Cortex of kidney (tissue), 1 donor: ENCODE measurements at places on chromosomes 3 and 15.

DNA sequence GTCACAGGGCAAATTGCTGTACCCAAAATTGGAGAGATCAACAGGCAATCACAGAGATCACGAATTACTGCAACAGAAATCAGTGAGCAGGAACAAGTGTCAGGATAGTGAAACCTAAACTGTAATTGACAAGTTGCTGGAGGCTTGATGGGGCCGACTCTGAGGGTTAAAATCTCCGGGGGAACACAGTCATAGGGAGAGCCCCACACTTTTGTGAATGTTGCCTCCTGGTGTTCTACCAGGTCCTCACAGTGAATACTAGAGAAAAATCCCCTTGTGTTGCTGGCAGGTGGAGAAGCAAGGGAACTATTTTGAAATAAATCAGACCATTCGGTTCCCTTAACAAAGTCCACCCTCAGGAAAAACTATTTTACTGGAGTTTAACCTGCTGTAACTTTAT, 697.5 kb upstream of the CBLB start:
- no peak for DNase-seq

DNA sequence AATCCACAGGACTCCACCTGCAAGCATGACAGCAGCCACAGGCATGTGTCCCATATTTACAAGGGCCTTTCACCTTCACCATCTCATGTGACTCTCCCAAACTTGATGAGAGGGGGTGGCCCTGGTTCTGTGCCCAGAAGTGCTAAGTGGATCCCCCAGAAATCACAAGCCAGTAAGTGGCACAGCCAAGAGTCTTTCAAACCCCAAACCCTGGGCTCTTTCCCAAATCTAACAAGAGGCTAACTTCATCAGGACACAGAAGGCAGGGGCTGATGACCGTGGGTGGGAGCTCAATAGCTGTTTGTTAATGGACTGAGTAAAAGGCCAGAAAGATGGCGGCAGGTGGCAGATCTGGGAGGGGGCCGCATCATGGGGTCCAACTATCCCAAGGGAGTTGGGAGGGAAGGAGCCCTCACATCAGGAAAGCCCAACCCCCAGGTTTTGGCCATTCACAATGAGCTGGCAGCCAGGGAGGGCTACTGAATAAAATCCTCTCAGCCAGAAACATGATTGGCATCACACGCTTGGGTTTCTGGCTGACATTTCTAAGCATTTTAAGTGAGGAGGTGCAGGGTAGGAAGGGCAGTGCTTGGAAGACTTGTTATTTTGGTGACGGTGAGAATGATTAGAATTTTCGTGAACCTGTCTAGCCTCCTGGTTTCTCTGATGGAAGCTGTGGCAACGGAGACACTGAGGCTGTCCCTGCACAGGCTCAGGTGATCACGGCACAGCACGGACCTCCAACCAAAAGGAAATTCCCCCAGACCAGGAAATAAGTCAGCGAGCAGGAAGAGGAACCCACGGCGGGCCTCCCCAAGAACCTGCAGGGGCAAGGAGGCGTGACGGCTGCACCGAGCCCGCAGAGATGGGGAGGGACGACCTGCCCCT, 109.3 kb downstream of the OXNAD1 start:
- no peak for DNase-seq

- DNase-seq = no peak
Measured at GRCh38 chr3:64591615-64592014, 96.2 kb downstream of the ADAMTS9 start.

DNA sequence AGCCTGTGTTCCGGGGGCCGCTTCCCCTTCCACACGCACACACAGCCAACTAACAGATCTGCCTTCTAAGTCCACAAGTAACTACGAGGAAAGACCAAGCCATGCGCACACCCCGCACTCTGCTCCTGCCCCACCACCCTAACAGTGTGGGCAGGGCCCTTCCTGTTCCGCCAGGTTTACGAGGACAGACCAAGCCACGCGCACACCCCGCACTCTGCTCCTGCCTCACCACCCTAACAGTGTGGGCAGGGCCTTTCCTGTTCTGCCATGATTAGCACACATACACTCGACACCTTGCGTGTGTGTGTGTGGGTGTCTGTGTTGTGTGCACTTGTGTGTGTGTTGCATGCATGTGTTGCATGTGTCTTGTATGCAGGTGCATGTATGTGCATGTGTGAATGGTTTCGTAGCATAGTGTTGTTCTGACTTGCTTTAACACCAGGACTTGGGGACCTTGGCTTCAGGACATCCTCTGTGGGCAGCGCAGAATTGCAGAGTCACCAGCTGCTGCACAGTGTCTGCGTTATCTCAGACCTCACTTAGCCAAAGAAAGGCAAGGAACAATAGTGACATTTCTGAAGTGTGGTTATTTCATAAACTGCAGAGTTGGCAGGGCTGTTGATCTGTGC, 114.4 kb downstream of the CHSY1 start:
- no peak for DNase-seq

DNA sequence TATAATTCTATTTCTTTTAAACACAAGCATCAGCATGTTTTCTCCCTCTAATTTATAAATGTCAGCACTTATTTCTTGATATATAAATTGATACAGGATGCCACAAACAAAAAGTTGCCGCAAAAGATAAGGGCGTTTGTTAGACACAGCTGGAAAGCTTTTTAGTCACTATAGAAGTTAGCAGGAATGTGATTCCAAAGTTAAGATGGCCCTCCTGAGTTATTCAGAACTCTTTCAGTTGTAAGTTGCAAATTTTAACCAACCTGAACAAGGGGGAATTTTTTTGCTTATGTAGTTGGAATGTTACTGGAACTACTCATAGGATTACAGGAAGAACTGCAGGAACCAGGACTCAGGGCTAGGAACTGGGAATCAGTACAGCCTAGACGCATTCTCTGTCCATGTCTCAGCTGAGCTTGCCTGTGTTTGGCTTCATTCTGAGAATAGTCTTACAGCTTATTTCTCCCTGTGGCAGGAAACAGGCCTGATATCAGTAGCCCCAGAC, 166.3 kb downstream of the VGLL4 start:
- DNase-seq = no peak

- DNase-seq = no peak
Measured at GRCh38 chr3:70811880-70812279, 499.4 kb upstream of the MDFIC2 start.

DNA sequence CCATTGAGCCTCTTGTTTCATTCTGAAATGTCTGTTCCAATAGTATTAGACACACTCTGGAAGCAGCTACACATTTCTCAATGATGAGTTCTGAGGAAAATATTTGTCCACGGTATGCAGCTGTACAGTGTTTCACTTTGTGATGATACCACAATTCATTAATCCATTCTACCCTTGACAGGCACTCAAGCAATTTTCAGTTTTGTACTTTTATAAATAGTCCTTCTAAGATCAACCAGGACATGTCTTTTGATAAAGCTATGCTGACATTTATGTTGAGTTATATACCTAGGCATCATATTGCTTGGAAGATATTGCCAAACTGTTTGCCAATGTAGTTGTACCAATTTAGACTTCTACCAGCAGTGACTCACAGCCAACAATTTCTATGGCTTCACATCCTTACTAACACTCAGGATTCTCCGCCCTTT, 165.1 kb upstream of the COL8A1 start:
- DNase-seq = no peak

GRCh38 chr3:77524463-77524862, 484.6 kb downstream of the ROBO2 start:
- DNase-seq = no peak

DNA sequence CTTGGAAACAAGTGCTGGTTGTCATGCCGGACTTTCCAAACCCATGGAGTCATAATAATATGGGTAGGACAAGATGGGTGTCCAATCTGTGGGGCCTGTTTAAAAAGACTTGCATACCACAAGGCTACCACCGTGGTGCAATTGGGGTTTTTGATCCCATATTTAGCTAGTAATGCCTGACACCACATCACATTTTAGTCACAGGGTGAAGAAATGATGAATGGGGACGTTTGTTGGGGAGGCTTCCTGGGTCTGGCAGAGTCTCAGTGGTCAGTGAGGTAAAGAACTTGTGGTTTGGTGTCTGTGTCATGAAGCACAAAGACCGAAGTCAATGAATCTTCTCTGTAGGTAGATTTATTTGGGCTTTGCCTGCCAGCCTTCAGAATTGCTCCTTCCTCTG, 31.0 kb downstream of the P3H2 start:
- DNase-seq = no peak

- DNase-seq = peak; percentile 7
Measured at GRCh38 chr3:15332405-15333098, at the start of gene SH3BP5. TSS of gene SH3BP5 (minus strand) at chr3:15332586. CDS start at chr3:15332408, 178 bp downstream.

DNA sequence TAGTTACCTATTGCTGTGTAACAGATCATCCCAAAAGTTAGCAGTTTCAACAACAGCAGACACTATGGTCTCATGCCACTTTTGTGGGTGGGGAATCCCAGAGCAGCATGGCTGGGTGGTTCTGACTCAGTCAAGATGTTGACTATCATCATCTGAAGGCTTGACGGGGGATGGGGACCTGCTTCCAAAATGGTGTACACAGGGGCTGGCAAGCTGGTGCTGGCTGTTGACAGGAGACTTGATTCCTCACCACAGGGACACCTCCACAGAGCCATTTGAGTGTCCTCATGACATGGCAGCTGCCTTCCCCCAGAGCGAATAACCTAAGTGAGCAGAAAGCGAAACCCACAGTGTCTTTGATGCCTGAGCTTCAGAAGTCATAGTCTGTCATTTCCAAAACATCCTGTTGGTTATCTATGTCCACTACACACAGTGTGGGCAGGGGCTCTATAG, 19.1 kb downstream of the DNAJB8 start:
- DNase-seq = no peak

DNA sequence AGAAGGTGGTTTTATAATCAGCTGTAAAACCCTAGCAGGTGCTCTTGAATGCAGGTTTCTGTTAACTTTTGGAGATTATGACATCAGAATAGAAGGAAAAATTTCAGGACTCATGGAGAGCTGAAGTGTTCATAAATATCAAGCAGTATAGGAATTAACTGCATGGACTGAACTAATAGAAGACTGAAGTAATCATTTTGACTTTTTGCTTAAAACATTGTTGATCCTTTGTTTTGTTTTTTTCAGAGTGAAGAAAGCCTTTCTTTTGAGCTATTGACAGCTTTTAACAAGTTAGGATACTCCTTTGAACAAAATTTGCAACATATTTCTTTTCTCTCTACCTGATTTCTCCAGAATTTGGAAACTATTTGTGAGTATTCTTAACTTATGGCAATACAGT, 70.6 kb upstream of the DAZL start:
- no peak for DNase-seq
